ENCODE measurements at places on chromosomes 1 and 21.
A peak's percentile ranks its signal among the peaks of the same experiment; 100 is the strongest.

GRCh38 chr1:117176579-117176978 lies 34.1 kb downstream of the VTCN1 start:
- no peak for DNase-seq

DNA sequence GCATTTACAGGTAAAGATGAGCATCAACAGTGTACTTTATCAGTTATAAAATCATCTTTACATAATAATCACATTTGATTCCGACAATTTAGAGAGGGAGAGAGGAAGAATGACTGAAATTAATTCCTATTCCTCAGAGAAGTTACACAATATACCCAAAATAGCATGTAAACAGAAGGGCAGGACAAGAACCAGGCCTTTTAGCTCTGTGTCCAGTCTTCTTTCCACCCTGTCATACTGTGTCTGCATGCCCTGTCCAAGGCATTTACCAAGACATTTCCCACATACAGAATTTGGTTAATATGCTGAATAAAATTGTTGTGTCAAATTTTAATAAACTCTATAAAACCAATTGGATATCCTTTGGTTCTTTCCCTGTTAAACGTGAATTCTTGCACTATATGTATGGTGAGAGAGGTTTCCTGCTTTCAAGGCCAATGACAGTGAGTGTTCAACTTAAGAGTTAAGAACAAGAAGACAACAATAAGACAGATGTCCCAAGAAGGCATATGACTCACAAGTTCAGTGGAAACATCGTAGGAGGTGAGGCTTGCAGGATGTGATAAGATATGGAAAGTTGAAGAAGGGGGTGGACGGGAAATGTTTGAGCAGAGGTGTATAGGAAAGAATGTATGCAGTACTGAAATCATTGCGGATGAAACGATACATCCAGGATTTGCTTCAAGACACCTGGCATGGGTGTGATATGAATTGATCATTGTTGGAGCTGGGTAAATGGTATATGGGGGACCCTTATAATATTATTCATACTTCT lies 20.8 kb downstream of the LRRC8B start:
- no peak for DNase-seq

GRCh38 chr1:940107-941014 lies 16.6 kb downstream of the SAMD11 start:
- DNase-seq, result peak; percentile 80

DNA sequence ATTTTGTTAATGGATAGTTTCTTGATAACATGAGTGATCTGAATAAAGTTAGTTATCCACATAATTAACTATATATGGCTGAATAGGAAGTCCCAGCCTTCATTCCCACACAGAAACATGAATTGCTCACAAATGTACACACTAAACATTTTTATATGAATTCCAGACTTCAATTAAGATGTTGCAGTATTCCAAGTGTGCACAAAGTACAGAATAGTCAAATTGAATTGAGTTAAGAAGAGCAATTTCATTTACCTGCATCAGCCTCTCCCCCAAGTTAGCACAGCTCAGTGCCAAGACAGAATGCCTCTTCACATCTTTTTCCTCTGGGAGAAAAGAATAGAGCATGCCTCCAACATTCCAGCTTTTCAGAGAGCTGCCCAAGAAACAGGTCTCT lies 207.0 kb upstream of the SAMSN1 start:
- DNase-seq, result no peak

DNA sequence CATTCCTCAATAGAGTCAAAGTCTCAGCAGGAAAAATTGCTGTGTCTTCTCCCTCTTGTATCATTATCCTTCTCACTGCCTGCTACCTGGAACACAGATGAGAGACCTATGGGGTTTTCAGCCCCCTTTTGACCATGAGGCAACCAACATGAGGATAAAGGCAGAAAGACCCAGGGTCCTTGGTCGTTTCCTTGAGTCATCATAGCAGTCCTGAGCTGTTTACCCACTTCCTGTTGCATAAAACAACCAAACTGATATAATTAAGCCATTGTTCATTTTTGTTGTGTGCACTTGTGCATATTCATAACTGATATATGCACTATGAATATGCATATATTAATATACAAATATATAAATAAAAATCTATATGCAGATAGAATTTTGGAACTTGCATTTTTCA lies 188.3 kb upstream of the MAP1LC3C start:
- no peak for DNase-seq

DNA sequence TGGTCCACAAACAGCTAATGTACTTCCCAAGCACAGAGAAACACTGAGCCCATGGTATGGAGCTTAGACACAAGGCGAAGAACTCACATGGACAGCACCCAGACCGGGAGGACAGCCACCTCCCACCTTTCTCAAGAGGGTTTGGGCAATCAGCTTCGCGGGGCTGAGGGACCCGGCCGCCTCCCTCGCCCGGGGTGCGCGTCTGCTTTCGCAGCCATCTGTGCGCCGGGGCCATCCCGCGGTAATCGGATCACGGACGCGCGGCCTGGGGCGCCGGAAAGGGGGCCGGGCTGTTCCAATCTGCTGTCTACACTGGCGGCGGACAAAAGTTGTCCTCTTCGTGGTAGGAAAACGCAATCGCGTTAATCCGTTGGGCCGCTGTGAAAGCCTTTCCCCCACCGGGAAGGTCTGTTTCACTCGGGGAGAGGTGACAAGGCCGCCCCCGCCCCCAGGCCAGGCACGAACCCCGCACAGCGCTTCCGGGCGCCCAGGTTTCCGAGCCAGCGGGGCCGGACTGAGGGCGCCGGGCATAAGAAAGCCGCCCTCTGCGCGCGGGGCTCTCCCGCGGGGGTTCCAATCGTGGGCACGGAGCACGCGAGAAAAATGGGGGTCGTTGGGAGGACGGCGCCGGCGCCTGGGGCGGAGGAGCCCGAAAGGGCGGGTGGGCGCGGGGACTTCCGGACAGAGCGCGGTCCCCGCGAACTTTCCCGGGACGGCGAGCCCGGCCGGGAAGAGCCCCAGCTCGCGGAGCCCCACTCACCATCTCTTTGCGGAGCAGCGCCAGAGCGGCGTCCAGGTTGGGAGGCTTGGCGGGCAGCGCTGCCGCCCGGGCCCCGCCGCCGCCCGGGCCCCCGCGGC lies 664 bp downstream of the FAM89A start:
- DNase-seq, result peak; percentile 82

- peak; percentile 22 for DNase-seq
Observed at GRCh38 chr1:212471286-212471685, 38.6 kb downstream of the NENF start.

DNA sequence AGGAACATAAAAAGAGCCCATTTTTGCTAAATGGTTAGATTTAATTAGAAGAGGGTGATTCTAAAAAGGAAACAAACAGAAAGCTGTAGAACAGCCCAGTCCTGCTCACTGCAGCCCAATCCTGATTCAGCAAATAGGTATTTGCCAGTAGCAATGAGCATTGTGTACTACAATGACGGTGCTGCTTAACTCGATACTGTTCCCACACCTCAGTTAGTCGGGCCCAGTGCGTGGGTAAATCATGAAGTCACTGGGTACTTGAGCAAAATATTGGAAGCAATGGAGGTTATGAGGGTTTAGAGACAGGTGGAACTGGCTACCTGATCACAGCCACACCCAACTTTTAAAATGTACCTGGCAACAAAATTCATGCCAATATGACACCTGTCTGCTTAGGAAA lies 101.5 kb upstream of the ADGRL2 start:
- DNase-seq, result no peak

- no peak for DNase-seq
Observed at GRCh38 chr1:40684669-40685068, 6.8 kb upstream of the NFYC start.

DNA sequence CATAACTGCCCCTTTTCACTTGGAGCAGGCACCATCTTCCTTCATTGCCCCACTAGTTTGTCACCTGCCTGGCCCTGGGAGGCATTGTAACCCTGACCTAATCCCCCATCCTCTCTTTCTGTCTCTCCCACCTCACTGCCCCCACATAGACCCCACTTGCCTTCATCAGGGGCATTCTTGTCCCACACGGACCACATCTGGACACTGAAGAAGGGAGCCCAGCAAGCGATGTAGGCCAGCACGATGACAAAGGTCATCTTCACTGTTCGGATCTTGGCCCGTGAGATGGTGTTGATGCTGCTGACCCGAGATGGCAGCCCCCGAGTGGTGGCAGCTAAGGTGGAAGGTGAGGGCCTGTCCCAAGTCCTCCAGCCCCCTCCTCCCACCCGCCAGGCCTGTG lies 1.4 kb downstream of the AVPR1B start:
- no peak for DNase-seq

- no peak for DNase-seq
Observed at GRCh38 chr1:16996845-16997244, 14.9 kb downstream of the ATP13A2 start.

GRCh38 chr1:157292809-157293564 lies 154.8 kb upstream of the ETV3 start:
- no peak for DNase-seq

- DNase-seq, result no peak
Observed at GRCh38 chr21:38134084-38134873, 122.5 kb upstream of the KCNJ15 start.

GRCh38 chr1:19511116-19511515 lies 25.8 kb upstream of the CAPZB start:
- no peak for DNase-seq

DNA sequence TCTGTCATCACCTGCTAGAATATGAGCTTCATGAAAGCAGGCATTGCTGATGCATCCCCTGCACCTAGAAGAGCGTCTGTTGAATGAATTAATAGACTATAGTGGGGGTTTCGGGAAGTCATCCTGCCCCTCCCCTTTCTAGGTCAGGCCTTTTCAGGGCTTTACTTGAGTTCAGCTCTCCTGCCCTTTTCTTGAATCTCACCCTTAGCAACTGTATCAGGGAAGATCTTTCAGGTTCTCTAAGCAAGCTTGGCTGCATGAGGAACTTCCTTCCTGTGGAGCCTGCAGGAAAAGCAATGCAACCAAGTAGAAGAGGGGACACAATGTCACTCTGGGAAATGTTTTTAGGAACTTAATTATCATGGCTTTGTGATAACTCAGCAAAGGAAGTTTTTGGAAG lies 27.2 kb upstream of the KIAA0040 start:
- no peak for DNase-seq

- DNase-seq, result no peak
Observed at GRCh38 chr1:165492845-165493373, 48.0 kb upstream of the RXRG start.

DNA sequence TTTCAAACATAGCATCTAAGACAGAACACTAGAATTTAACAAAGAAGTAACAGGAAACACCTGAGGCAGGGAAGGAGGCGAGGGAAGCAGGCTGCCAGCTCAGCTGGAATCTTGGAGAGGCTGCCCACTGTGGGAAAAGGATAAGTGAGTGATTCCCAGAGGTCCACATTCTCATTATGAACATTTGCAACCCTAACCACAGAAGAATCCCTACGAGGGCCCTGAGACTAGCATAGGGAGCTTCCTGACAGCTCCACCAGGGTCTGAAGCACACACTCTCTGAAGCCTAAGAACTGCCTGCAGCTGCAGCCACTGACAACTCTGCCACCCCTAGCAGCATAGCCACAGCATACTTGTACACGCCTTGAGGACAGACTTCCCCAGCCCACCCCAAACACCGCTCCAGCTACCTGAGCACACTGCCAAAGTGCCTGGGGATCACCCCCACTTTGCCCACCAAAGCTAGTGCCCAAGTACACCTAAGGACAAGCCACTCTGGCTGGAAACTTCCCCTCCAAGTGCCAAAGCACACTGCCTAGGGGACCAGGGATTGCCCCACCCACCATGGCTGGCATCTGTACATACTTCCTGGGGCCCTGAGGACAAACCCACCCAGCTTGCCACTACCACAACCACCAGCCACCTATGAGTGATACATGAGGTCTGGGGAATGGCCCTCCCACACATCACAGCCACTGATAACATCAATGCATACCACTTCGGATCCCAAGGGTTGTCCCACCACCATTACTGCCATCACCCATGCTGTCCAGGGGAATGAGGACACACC lies 76.6 kb upstream of the GUCA2A start:
- no peak for DNase-seq

GRCh38 chr1:102050556-102050955 lies 53.8 kb upstream of the OLFM3 start:
- no peak for DNase-seq

DNA sequence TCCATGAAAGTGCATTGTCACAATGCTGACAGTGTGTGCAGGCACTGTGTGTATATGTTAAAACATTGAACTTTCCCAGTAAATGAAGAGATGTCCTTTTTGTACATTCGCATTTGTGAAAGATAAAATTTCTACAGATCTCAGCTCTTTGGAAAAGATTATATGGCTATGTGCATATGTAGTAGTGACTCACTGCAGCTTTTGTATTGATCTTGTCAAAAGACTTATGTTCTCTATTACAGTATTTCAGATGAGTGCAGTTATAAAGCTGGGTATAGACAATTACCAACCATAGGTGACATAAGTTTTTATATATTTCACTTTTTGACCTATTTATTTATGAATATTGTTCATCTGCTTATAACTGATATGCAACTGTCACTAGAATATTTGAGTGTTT lies 212.6 kb downstream of the COL24A1 start:
- no peak for DNase-seq

GRCh38 chr1:174110053-174110452 lies 49.3 kb upstream of the RABGAP1L start:
- DNase-seq, result no peak

DNA sequence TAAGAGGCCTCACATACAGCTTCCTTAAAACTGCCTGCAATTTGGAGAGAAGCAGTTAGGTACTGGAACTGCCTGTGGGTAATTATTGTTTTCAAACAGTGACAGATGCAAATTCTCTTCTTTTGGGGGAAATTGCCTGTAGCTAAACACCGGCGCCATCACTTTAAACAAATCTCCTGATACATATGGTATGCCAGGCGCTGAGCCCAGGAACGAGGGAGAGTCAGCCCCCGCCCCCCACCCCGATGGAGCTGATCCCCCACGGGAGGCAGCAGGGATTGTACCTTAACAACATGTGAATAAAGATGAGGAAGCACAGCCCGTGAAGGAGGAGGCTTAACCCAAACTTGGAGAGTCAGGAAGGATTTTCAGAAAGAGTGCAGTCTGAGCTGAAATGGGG lies 7.1 kb downstream of the TMEM51 start:
- DNase-seq, result no peak

GRCh38 chr1:150567341-150567716 lies 12.1 kb downstream of the MCL1 start:
- no peak for DNase-seq

DNA sequence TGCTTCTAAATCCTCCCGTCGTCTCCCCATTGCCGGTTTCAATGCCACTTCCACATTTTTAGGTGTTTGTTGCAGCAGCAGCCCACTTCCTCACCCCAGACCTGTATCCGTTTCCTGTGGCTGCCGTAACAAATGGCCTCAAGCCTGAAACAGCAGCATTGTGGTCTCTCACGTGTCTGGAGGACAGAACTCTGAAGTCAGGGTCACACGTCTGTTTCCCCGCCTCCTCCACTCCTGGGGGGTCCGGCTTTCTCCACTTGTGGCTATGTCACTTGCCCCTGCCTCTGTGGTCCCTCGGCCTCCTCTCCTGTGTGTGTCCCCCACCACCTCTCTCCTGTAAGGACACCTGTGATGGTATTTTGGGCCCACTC lies 21.8 kb downstream of the TRPM2 start:
- peak; percentile 76 for DNase-seq

- DNase-seq, result no peak
Observed at GRCh38 chr1:52334906-52335528, 31.0 kb downstream of the CC2D1B start.

- DNase-seq, result no peak
Observed at GRCh38 chr1:194795917-194796593, 1609.6 kb upstream of the B3GALT2 start.

- peak; percentile 47 for DNase-seq
Observed at GRCh38 chr1:200888349-200888838, 6.3 kb upstream of the INAVA start.

GRCh38 chr1:57951390-57951789 lies 527.5 kb upstream of the DAB1 start:
- no peak for DNase-seq
